ENCODE measurements at places on chromosomes 4 and X. TPM values are rescaled to one million over a fixed set of nuclear protein-coding genes. Genes with fewer than 3 reads are reported as not detected.

The DIPK2B gene
- total RNA-seq: not detected

GRCh38 chr4:166078955-166079354 lies 205.9 kb downstream of the TLL1 start:
- no peak overlapping the region for H3K27ac ChIP-seq
- H3K4me1 ChIP-seq: no peaks in the 10 kb centered on the region
- H3K27me3 ChIP-seq: no peaks in the 10 kb centered on the region
- H3K36me3 ChIP-seq: no peaks in the 10 kb centered on the region
- H3K4me3 ChIP-seq: no peak overlapping the region

DNA sequence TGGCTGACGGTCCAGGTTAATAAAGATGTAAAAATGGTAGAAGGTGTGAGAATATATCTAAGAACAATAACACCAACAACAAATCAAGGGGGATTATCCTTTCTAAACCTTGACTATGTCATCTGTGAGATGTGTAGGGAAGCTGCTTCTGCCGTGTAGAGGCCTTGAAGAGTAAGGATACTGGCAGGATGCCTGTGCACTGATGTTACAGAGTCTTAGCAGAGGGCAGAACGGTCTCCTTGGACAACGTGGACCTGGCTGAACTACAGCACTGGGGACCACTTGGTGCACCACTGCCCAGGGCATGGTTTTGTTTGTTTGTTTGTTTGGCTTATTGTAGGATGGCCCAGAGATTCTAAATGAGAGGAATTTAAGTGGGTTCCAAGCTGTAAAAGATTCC lies 33.5 kb downstream of the GPAT3 start:
- no peaks in the 10 kb centered on the region for H3K36me3 ChIP-seq
- H3K4me1 ChIP-seq: no peaks in the 10 kb centered on the region

The BMPR1B gene
- total RNA-seq: 0.09 TPM

DNA sequence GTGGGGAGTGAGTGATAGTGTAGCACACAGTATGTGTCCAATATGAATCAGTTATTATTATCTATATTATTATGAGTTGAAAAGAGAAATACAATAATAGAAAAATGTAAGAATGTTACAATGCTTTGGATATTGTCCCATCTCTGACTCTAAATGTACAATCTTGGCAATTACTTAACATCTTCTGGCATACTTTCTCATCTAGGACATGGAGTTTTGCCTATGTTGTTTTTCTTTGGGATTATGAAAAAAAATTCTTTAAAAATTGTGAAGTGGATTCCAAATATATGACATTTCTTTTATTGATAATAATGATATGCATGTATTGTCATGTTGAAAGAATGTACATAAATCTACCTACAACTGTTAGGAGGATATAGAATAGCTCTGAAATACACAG lies 84.1 kb downstream of the TBCK start:
- H3K4me1 ChIP-seq: no peaks in the 10 kb centered on the region
- peaks cover 48% of the 10 kb centered on the region for H3K36me3 ChIP-seq
- no peaks in the 10 kb centered on the region for H3K27me3 ChIP-seq
- no peak overlapping the region for H3K27ac ChIP-seq
- H3K4me3 ChIP-seq: no peak overlapping the region

GRCh38 chrX:13009273-13009672 lies 34.4 kb downstream of the TMSB4X start:
- H3K36me3 ChIP-seq: no peaks in the 10 kb centered on the region
- no peak overlapping the region for H3K4me3 ChIP-seq
- no peak overlapping the region for H3K27ac ChIP-seq
- peaks cover 54% of the 10 kb centered on the region for H3K4me1 ChIP-seq

The FATE1 gene
- total RNA-seq: not detected

- no peak for DNase-seq
- no peaks in the 10 kb centered on the region for H3K4me1 ChIP-seq
- H3K27ac ChIP-seq: no peak overlapping the region
- no peaks in the 10 kb centered on the region for H3K27me3 ChIP-seq
Observed at GRCh38 chrX:39661116-39661907, 436.4 kb downstream of the BCOR start.

DNA sequence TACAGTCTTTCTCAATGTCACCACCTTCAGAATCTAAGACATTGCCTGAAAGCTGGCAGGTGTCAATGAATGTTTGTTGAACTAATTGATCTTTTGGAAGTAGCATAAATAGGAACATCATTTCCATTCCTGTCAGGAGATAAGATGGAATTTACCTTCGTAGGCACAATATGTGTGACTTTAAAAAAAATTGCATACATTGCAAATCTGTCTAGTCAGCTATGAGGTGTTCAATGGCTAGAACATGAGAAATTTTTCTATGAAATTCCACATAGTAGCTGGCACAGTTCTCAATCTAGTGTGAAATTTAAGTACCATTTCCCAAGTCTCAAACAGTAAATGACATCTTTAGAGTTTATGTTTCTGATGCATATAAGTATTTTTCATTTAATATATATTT lies 10.3 kb downstream of the PAGE2 start:
- no peak overlapping the region for H3K4me3 ChIP-seq
- H3K4me1 ChIP-seq: no peaks in the 10 kb centered on the region
- H3K27ac ChIP-seq: no peak overlapping the region
- no peak for DNase-seq

- no peak overlapping the region for H3K27ac ChIP-seq
- H3K27me3 ChIP-seq: no peaks in the 10 kb centered on the region
- H3K4me3 ChIP-seq: no peak overlapping the region
- H3K36me3 ChIP-seq: no peaks in the 10 kb centered on the region
- no peaks in the 10 kb centered on the region for H3K4me1 ChIP-seq
Observed at GRCh38 chrX:63128509-63128908, 222.6 kb downstream of the SPIN4 start.

DNA sequence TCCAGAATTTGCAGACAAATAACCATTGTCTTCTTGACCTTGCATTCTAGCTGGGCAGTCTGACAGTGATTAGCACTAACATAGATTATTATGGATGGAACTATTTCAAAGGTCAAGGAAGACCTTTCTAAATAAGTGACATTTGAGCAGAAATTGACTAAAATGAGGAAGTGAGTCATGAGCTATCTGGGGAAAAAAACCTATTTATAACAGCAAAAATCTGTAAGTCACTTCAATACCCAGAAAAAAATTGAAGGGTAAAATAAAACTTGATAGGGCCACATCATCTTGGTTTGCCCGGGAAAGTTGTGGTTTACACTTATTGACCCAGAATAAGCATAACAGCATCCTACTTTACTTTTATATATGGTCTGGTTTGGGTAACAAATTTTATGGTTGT lies 414.6 kb upstream of the HS3ST1 start:
- no peak for DNase-seq
- no peak overlapping the region for H3K27ac ChIP-seq
- H3K4me3 ChIP-seq: no peak overlapping the region
- no peaks in the 10 kb centered on the region for H3K36me3 ChIP-seq
- no peaks in the 10 kb centered on the region for H3K27me3 ChIP-seq

GRCh38 chrX:12910423-12911121 lies 4.2 kb downstream of the TLR8 start:
- no peaks in the 10 kb centered on the region for H3K4me1 ChIP-seq
- H3K27me3 ChIP-seq: no peaks in the 10 kb centered on the region
- no peak overlapping the region for H3K4me3 ChIP-seq
- H3K36me3 ChIP-seq: no peaks in the 10 kb centered on the region
- no peak for DNase-seq

The ARHGAP6 gene
- not detected for total RNA-seq

The RAB9B gene
- total RNA-seq: 0.20 TPM

DNA sequence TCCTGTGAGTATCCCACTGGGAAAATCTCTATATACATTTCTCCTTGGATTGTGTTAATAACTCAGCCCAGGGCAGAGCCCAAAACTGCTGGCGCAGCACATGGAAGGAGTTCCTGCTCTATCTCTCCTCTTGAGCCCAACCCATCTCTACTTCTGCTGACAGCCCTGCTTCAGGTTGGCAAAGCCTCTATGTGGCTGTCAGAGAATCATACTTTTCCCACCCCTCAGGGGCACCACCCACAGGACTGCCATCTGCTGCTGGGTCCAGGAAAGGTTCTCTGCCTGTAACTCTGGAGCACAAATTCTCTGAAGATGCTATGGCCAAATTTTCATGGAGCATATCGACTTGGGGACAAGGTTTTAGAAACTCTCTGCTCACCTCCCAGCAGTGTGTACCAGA lies 278.5 kb upstream of the EMCN start:
- no peak overlapping the region for H3K4me3 ChIP-seq
- no peaks in the 10 kb centered on the region for H3K36me3 ChIP-seq
- no peaks in the 10 kb centered on the region for H3K27me3 ChIP-seq
- H3K27ac ChIP-seq: no peak overlapping the region

DNA sequence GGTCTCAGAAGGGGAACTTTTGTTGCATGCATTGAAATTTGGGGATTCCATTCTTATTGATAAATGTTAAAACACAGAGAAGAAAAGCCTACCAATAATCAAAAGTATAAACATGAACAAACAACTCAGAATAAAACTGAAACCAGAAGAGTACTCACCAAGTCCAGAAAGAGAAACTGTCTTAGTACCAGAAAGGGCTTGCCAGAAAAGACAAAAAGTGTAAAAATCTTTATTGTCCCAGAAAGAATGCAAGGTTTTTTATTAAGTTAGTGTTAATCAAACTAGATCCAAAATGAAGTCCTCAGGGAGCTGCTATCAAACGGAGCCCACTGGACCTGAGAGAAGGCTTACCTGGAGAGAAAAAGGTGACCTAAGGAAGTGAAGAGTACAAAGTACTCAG lies 897.5 kb downstream of the PCDH7 start:
- H3K27ac ChIP-seq: no peak overlapping the region
- no peak for DNase-seq
- H3K27me3 ChIP-seq: no peaks in the 10 kb centered on the region

The GRIA3 gene
- total RNA-seq: not detected

DNA sequence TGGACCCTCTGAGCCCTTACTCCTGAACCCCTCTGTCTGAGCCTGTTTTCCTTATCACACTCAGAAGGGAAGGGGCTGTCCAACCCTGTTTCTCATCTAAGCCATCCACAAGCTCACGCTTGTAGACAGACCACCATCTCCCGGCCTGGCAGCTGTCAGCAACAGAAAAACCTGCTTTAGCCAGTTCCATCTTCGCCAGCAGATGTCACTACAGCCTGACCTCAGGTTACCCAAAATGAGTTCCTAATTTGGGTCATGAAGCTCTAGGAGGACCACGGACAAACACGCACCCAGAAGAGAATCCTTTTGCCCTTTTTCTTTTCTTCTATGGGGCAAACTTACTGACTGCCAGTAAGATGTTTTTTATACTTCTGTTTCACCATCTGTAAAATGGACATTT lies 445.4 kb downstream of the BCOR start:
- no peaks in the 10 kb centered on the region for H3K4me1 ChIP-seq

The SMIM10L2A gene
- total RNA-seq: 3.3 TPM

The MAGEE2 gene
- total RNA-seq: not detected

GRCh38 chrX:129647418-129648410 lies 7.0 kb downstream of the APLN start:
- no peaks in the 10 kb centered on the region for H3K27me3 ChIP-seq
- H3K36me3 ChIP-seq: no peaks in the 10 kb centered on the region
- no peak overlapping the region for H3K4me3 ChIP-seq
- no peak for DNase-seq

Data from T-cell (primary cell).